ENCODE measurements at places on chromosomes 16 and 17.

DNA sequence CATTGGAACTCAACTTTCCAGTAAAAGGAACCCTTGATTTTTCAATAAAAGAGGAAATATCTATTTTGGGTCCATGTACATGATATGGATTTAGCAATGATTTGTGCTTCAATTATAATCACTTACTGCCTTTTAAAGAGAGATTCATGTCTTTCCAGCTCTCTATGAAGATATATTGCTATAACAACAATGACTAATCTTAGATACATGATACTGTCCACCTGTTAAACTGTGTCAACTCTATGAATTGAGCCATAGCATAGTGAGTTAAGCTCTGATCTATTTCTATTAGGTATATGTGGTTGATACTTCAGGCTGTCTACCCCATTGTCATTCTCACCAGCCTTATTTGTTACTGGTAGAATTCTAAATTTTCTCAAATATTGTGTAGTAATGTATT is 15.0 kb upstream of the MPHOSPH6 start:
- no peak for DNase-seq

GRCh38 chr17:79335456-79335855 is 260.8 kb downstream of the ENGASE start:
- no peak for DNase-seq

GRCh38 chr17:37384560-37385149 is 8.9 kb downstream of the C17orf78 start:
- no peak for DNase-seq

GRCh38 chr16:49928176-49929041 is 72.5 kb upstream of the ZNF423 start:
- no peak for DNase-seq

DNA sequence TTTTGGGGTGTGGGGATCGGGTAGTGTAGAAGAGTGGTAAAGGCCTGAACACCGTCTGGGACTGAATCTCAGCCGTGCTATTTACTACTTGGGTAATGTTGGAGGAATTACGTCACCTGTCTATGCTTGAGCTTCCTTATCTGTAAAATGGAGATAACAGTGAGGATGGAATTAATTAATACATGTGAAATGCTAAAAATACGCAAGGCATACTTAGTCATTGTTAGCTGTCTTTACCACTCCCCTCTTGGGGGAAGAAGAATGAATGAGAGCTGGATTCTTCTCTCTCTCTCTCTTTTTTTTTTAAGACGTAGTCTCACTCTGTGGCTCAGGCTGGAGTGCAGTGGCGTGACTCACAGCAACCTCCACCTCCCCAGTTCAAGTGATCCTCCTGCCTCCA is 41.1 kb upstream of the TANGO6 start:
- no peak for DNase-seq
